Kidney capillary endothelial cell (primary cell): ENCODE measurements at places on chromosomes 13 and 19.

- DNase-seq = no peak
Observed at GRCh38 chr19:39432677-39433025, 3.1 kb downstream of the RPS16 start.

DNA sequence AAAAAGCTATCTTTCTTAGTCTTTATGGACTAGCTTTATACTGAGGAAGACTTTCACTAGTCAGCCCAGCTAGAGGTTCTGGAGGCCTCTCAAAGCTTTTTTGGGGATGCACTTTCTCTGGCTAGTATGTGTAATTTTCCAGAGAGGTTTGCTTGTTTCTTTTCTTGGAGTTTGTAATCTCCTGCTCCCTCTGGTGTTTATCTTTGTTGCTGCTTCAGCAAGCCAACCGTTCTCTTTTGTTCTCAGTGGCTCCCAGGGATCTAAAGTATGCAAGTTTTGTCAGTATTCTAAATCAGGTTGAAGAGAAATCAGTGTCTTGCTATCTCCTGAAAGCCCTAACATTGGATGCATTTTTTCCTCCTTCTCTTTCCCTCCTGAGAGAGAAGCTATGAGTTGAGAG lies 121.1 kb upstream of the MYO16 start:
- DNase-seq = no peak

GRCh38 chr13:40468227-40468838 lies 198.1 kb downstream of the FOXO1 start:
- DNase-seq = no peak

- no peak for DNase-seq
Observed at GRCh38 chr13:48782429-48782840, 128.7 kb downstream of the CYSLTR2 start.

GRCh38 chr19:17235300-17235970 lies 9.4 kb downstream of the OCEL1 start:
- DNase-seq = no peak

- no peak for DNase-seq
Observed at GRCh38 chr19:1856345-1856697, 7.1 kb downstream of the KLF16 start.

DNA sequence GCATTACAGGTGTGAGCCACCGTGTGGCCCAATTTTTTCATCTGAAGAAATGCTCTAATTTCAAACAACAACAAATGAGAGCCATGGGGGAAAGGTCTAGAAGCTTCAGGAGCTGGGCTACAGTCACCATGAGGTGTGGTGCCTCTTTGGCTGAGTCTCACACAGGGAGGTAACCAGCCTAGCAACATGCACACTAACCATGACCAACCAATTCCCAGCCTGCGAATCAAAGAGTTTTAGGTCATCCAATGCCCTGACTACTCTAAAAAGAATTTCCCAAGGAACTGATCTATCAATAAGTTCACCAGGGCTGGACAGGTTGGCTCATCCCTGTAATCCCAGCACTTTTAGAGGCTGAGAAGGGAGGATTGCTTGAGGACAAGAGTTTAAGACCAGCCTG lies 29.9 kb downstream of the PBX4 start:
- DNase-seq = no peak

DNA sequence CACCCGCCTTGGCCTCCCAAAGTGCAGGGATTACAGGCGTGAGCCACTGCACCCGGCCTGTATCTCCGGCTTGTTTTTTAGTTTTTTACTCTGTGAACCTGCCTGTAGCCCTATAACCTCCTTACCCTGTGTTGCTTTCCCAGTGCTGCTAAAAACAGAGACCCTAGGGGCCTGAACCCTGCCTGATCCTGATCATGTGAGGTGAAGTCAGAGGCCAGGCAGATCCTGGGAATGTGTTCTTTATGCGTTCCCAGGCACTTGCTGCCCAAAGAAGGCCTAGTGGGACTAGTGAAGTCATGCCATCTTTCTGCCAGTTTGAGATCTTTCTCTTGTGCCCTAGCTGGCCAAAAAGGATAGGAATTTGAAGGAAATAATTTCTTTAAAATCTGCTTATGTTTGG lies 4.6 kb downstream of the UBA2 start:
- DNase-seq = no peak

DNA sequence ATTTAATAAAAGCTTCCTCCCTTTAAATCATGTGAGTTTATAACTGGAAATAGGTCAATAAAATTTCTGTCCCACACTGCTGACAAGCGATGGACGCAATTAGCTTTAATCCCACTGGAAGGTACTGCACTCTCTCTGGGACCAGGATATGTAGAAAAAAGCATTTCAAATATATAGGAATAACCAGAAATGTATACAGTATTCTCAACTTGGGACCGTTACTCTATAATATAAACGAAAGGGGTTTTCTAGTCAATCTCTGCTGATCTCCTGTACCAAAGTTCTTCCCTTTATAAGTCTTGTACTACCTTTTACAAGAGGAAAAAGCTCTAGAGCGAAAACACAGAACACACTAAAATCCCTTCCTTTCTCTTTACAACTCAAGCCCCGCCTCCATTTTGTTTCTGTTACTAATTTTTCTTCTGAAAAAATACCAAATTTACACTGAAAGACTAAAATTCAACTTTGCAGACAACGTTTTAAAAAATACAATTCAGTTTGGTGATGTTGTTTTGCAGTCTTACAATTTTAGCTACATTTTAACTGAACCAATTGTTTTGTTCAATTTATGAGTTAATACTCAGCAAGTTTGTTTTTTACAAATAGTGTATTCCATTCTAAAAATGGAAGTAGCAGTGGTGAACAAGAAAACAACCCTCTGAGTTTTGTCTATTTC lies 1.7 kb upstream of the USPL1 start:
- DNase-seq = peak; percentile 55

- DNase-seq = no peak
Observed at GRCh38 chr13:46173656-46174055, 8.3 kb downstream of the LCP1 start.

DNA sequence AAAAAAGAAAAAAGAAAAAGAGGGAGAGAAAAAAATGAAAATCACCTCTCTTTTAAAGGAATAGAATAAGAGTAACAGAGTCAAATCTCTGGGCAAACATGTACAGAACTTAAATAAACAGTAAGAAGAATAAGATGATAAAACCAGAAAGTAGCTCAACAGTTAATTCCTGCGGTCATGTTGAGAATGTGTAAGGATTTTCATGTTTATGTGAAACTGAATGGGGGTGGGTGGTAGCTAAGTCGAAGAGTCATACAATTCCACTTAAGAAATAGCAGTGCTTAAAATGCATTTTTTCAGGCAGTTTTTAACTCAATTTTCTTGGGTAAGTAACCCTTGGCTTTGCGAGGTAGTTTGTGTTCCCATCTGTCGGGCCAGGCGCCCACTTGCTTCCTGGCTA lies 60.9 kb downstream of the PEX11G start:
- DNase-seq = no peak

DNA sequence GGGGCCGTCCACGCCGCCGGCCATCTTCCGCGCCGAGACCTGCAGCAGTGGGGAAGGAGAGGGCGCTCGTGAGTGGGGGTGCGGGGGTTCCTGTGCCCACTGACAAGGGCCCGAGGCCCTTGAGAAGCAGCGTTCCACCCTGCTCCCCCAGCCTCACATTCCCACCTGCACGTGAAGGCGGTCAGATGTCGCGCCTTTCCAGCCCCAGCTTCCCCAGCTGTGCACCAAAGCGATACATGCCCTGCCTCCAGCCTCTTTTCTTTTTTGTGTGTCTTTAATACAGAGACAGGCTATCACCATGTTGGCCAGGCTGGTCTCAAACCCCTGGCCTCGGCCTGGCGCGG lies 11.5 kb downstream of the ZBTB7A start:
- no peak for DNase-seq

DNA sequence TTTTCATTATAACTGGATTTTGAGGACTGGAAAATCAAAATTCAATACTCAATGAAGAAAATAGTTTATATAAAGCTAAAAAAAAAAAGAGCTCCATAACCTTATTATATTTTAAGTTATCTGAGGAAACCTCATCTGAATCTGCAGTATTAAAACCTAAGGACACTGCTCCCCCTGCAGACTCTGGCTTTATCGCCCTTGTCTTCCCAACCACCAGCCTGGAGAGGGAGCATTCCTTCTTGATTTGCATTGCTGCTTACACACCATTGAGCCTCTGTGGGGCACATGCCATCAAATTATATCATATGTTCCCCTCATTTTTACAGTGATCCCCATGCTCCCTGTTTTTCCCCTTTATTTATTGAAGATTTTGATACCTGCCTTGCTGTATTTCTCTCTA lies 871.4 kb upstream of the GPC6 start:
- DNase-seq = no peak

GRCh38 chr13:60679131-60679530 lies 282.1 kb downstream of the TDRD3 start:
- DNase-seq = no peak

GRCh38 chr19:18588611-18589379 lies at the start of gene REX1BD:
Gene REX1BD, plus strand, starts transcription at chr19:18588798. Its CDS starts 4 bp downstream, at chr19:18588802.
- peak; percentile 70 for DNase-seq

DNA sequence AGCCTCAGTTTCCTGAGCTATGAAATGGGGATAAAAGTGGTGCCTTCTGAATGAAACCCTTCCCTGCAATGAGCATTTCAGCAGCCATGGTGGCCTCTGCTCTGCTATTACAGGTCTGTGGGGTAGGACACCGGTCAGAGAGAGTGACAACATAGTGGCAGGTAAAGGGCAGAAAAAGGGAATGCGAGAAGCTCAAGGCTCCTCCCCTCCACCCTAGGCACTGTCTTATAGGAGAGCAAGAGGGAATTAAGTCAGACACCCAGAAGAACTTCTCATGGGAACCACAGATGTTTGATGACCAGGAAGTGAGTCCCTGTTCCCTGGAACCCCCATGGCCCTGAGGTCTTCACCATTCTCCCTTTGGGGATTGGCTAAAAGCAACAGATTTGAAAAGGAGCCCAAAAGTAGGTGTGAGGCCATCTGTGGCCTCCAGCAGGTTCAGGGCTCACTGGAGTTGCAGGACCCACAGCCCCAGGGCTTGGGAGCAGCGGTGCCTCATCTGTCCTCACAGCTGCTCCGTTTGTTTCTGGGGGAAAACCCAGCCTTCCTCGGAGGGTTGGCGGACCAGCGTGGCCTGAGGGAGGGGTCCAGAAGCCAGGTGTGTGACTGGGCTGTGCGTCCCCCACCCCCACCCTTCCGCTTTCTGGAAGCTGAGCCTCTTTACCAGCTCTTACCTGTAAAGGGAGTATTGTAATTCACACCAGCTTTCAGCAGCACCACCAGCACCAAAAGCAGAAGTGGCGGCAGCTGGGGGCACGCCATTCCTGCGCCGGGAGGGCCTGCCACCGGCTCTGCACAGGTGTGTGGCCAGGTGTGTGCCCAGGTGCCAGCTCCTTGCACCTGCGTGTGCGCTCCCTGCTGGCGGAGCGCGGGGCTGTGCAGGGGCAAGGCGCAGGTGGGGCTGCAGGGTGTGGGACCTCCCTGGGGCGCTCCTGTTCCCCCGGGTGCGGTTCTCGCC lies 19.4 kb downstream of the IQCN start:
- DNase-seq = no peak

- DNase-seq = no peak
Observed at GRCh38 chr19:18319591-18320135, 3.2 kb downstream of the LSM4 start.

DNA sequence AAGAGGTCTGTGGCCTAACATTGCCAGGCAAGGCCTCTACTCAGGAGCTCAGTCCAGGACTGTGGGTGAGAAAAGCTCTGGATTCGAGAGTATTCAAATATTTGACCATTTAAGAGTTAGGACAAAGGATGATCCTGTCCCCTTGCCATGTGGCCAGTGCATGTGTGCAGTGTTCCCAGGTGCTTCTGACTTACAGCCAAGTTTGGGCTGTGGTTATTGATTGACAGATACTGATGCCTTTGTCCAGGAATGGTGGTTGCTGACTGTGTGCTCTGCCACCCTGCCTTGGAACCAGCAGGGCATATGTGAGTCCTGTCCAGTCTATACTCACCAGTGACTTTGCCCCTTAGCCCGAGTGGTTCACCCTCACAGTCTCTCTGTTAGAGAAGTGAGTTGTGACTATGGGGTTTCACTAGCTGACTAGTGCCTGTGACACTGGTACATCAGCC lies 51.9 kb downstream of the GARRE1 start:
- DNase-seq = no peak
